H1 (cell line): ENCODE measurements at places on chromosomes 7 and 10.

GRCh38 chr10:34037499-34037898, 703.0 kb upstream of the NRP1 start:
- no peaks in the 10 kb centered on the region for H3K27me3 ChIP-seq
- no peak for DNase-seq
- H3K4me1 ChIP-seq: no peaks in the 10 kb centered on the region
- H3K36me3 ChIP-seq: no peaks in the 10 kb centered on the region; the same call in 1 of the 2 replicates
- no peak overlapping the region for H3K27ac ChIP-seq

DNA sequence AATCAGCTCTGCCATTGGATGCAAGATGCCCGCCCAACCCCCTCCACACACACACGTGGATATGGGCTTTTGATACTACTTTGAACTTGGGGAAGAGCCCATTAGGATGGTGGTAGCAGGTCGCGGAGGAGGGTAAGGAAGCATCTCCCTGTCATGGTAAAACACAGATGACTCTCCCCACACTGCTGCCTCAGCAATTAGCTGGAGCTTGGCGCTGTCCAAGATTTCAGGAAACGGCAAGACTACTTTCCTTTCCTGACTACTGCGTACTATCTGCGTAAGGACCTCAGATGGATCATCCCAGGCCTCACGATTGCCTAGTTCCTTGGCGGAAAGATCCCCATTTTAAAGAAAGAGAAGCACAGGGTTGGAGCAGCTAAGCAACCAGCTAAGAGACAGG, 134.3 kb downstream of the C10orf90 start:
- no peak for DNase-seq
- no peaks in the 10 kb centered on the region for H3K36me3 ChIP-seq
- H3K27ac ChIP-seq: no peak overlapping the region
- no peaks in the 10 kb centered on the region for H3K27me3 ChIP-seq

DNA sequence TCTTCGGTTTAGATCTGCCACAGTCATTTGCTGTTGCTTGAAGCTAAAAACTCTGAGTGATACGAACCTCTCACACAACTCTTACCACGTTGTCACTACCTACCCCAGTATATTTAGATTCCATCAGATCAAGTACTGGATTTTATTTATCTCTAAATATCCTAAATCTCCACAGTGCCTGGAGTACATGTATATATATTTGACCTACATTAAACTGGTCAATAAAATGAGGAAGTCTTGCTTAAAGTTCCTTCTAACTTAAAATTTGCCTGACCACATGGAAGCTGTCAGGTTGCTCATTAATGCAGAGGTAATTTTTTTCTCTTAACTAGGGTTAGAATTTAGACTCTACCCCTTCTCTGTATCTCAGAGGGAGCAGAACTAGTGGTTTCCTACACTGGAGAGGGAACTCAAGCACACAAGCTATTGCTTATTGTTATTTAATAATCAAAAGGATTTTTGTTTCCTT, 3.1 kb upstream of the MACC1 start:
- H3K4me3 ChIP-seq: no peak overlapping the region
- H3K27me3 ChIP-seq: no peaks in the 10 kb centered on the region
- H3K36me3 ChIP-seq: no peaks in the 10 kb centered on the region
- H3K4me1 ChIP-seq: 0 out of 2 replicates have a peak, but pooled peaks cover 8% of the 10 kb centered on the region
- no peak for DNase-seq

DNA sequence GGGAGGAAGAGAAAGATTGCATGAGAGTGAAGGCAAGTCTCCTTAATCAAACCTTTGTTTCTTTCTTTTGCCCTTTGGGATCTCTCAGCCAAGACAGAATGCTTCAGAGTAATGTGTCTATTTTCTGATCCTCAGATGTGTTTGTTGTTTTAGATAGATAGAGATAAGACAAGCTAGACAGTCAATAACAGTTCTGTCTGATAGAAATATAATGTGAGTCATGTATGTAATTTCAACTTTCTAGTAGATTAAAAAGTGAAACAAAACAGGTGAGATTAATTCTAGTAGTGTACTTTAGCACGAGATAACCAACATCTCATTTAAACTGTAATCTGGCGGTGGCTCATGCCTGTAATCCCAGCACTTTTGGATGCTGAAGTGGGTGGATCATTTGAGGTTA, 159.2 kb downstream of the GATA3 start:
- H3K36me3 ChIP-seq: no peaks in the 10 kb centered on the region
- no peaks in the 10 kb centered on the region for H3K27me3 ChIP-seq
- no peak overlapping the region for H3K4me3 ChIP-seq
- no peak overlapping the region for H3K27ac ChIP-seq

- no peak overlapping the region for H3K4me3 ChIP-seq
- no peaks in the 10 kb centered on the region for H3K27me3 ChIP-seq
- no peaks in the 10 kb centered on the region for H3K36me3 ChIP-seq
These were observed 84.1 kb downstream of the FOXL3 start for GRCh38 chr7:373818-374705.

DNA sequence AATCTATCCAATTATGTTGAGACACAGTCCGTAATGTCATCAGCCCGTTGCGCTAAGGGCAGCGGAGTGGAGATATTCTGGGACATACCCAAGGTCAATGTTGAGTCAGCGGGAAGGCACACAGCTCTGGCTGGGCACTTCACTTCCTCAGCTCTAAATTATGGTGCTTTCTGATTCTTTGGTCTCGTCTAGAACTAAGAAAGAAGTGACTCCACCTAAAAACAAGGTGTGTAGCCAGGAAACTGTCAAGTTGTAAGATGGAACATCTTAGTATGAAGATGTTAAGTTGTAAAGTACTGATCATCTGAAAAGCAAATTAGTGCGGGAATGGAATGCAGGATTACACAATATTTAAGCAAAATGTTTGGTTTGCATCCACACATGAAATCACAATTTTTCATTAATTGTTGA, 43.1 kb downstream of the BAIAP2L1 start:
- H3K27ac ChIP-seq: no peak overlapping the region
- H3K4me1 ChIP-seq: peaks cover 19% of the 10 kb centered on the region
- no peak overlapping the region for H3K4me3 ChIP-seq
- DNase-seq: no peak

GRCh38 chr7:66542049-66542448, 86.6 kb upstream of the KCTD7 start:
- no peaks in the 10 kb centered on the region for H3K27me3 ChIP-seq
- no peak overlapping the region for H3K4me3 ChIP-seq
- DNase-seq: no peak

DNA sequence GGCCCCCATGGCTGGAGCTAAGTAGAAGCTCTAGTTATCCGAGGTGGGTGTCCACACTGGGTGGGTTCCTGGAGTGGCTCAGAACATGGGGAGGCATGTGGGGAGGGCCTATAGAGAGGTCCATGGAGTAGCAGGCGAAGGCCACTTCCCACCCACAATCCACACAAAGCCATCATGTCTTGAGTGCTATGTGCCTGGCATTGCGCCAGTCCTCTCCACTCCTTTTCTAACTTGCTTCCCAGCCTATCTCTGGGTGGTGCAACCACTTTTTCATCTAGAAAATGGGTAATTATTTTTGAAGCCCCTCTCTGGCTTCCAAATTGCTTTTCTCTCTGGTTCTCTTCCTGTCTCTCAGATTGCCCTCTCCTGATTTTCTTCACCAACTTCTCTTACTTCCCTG, 263.6 kb downstream of the PHTF2 start:
- no peaks in the 10 kb centered on the region for H3K36me3 ChIP-seq
- no peaks in the 10 kb centered on the region for H3K27me3 ChIP-seq
- no peak overlapping the region for H3K4me3 ChIP-seq
- H3K4me1 ChIP-seq: no peaks in the 10 kb centered on the region
- no peak for DNase-seq

DNA sequence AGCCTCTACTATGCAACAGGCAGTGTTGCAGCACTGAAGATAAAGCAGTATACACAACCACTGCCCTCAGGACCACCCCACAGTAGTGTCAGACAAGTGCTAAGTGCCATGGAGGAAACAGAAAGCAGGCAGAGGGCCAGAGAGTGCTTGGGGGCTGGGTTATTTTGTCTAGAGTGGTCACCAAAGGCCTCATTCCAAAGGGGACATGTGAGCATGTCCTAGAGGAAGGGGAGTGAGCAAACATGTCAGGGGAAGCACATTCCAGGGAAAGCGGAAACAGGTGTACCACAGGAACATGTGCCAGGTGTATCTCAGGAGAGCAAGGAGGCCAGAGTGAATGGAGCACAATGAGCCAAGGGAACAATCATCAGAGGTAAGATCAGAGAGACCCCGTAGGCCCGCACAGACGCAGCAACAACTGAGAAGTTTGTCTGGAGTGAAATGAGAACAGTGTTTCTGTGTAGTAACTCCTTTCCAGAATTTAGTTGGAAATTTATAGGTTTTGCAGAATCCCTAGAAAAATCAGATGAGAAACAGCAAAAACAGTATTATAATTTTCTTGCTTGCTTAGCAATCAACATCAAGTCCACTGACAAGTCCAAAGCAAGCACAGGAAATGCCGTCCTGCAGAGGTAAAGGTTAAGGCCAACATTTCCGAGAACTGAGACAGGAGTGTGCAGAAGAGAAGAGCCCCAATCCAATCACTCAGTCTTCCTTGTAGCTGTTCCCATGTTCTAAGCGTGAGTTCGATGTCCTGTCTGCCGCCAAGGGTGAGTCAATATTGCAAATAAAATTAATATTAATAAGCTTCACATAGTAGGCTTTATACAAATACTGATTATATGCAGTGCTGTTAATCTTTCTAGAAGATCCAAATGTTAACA, 67.3 kb downstream of the SGMS1 start:
- DNase-seq: no peak
- H3K36me3 ChIP-seq: no peaks in the 10 kb centered on the region
- H3K4me1 ChIP-seq: peaks cover 4% of the 10 kb centered on the region
- no peaks in the 10 kb centered on the region for H3K27me3 ChIP-seq

- no peaks in the 10 kb centered on the region for H3K36me3 ChIP-seq
- H3K4me3 ChIP-seq: no peak overlapping the region
- DNase-seq: no peak
- H3K27ac ChIP-seq: no peak overlapping the region
These were observed 45.1 kb downstream of the PTPRE start for GRCh38 chr10:127951861-127952574.

GRCh38 chr10:127307338-127307737, 110.9 kb upstream of the INSYN2A start:
- H3K36me3 ChIP-seq: no peaks in the 10 kb centered on the region
- no peak overlapping the region for H3K4me3 ChIP-seq
- no peaks in the 10 kb centered on the region; the same call in 1 of the 2 replicates for H3K4me1 ChIP-seq
- H3K27me3 ChIP-seq: no peaks in the 10 kb centered on the region
- DNase-seq: no peak

DNA sequence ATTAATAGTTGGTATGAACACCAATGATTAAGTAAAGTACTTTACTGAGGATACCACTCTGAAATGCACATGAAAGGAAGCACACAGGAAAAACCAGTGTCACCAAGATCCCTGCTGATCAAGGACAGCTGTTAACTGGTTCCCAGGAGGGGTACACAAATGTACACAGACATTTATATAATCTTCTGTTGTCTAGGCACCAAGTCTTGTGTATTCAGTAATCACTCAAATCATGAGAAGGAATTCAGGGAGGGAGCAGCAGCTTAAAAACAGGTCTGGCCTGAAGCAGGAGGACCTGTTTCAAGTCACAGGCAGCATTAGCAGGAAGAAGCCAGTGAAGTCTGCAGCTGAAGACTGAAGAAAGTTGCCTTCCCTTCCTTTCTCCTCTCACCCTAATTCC, 18.7 kb downstream of the MPP7 start:
- H3K4me3 ChIP-seq: no peak overlapping the region
- H3K4me1 ChIP-seq: peaks cover 5% of the 10 kb centered on the region
- no peak for DNase-seq
- no peaks in the 10 kb centered on the region for H3K36me3 ChIP-seq

- peaks cover 22% of the 10 kb centered on the region for H3K36me3 ChIP-seq
- H3K4me3 ChIP-seq: no peak overlapping the region
- no peak for DNase-seq
- H3K27me3 ChIP-seq: no peaks in the 10 kb centered on the region
- H3K27ac ChIP-seq: no peak overlapping the region
- no peaks in the 10 kb centered on the region for H3K4me1 ChIP-seq
These were observed 11.4 kb downstream of the DAGLB start for GRCh38 chr7:6436385-6436685.

DNA sequence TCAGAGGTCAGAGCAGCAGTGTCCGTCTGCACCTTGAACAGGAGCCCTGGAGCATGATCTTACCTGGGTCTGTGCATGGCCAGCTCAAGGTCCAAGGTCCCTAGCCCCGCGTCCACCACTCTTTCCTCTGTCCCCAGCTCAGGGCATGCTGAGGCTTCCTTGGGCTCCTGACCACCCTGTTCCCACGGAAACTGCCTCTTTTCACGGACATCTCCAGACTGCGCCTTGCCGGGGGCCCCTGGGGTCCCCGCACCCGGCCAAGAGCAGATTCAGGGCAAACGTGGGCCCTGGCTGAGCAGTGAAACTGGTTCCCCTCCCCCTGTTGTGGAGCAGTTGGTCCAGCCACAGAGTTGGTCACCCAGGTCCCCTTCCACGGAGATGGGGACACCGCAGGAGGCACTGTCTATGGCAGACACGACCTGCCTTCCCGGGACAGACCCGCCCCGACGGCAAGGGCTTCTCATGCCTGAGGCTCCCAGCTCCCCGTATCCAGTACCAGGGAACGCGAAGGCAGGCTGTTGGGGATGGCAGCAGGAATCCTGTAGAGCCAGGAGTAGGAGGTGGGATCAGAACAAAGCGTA, 217.4 kb upstream of the PPP2R2D start:
- no peaks in the 10 kb centered on the region for H3K27me3 ChIP-seq
- H3K36me3 ChIP-seq: no peaks in the 10 kb centered on the region
- H3K4me1 ChIP-seq: peaks cover 6% of the 10 kb centered on the region
- DNase-seq: no peak

GRCh38 chr10:111934931-111935330, 248.6 kb downstream of the GPAM start:
- H3K27ac ChIP-seq: no peak overlapping the region
- DNase-seq: no peak
- no peak overlapping the region for H3K4me3 ChIP-seq
- H3K36me3 ChIP-seq: no peaks in the 10 kb centered on the region

- peaks cover 41% of the 10 kb centered on the region for H3K27me3 ChIP-seq
- H3K36me3 ChIP-seq: no peaks in the 10 kb centered on the region
- H3K27ac ChIP-seq: no peak overlapping the region
- peaks cover 4% of the 10 kb centered on the region for H3K4me1 ChIP-seq
- peak overlapping the region; percentile 57 for H3K4me3 ChIP-seq
These were observed 255.1 kb downstream of the OTUD1 start for GRCh38 chr10:23693925-23694324.

DNA sequence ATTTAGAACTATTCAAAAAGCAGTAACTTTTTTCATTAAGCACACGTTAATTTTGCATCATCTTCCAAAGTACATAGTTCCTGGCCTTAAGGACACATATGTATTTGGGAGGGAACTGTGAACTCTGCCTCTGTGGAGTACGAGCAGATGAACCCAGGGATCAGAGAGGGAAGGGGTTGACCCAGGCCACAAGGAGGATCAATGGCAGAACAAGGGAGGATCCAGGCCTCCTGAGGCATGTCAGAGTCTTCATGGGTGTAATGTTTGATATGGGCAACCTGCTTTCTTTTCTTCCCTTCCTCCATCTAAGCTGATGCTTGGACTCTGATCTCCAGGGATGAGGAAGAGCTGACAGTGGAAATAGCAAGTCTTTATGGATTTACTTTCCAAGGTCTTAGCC, 164.0 kb downstream of the SH2D4B start:
- H3K36me3 ChIP-seq: no peaks in the 10 kb centered on the region
- no peaks in the 10 kb centered on the region for H3K4me1 ChIP-seq
- no peaks in the 10 kb centered on the region for H3K27me3 ChIP-seq
